ENCODE measurements at places on chromosomes 16 and 17.

GRCh38 chr16:50440991-50441390 is 72.2 kb upstream of the BRD7 start:
- no peak for DNase-seq

DNA sequence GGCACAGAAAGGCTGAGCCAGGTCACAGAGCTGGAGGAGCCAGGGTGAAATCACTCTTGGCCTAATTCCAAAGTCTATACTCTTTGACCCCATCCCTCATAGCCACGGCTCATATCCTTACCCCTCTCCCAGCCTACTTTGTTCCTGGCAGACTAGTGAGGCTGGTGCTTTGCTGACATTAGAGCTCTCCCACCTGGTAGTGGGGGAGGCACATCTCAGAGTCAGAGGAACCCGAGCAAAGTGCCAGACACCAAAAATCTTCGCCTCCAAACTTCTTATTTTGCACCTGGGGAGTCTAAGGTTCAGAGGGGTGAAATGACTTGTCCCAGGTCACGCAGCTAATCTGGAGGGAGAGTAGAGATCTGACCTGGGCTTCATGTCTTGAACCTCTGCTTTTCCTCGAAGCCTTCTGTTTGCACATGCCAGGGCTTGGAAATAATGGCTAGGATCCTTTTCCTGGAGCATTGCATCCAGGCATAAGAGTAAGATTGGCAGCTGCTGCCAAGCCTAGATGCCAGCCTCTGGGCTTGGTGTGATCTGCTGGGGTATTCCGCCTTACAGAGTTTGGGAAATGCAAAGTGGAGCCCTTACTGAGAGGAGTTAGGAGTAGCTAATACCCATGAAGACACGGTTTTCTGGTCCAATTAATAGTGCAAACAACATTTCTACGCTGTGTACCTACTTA is 126.9 kb downstream of the SPACA3 start:
- DNase-seq = no peak

DNA sequence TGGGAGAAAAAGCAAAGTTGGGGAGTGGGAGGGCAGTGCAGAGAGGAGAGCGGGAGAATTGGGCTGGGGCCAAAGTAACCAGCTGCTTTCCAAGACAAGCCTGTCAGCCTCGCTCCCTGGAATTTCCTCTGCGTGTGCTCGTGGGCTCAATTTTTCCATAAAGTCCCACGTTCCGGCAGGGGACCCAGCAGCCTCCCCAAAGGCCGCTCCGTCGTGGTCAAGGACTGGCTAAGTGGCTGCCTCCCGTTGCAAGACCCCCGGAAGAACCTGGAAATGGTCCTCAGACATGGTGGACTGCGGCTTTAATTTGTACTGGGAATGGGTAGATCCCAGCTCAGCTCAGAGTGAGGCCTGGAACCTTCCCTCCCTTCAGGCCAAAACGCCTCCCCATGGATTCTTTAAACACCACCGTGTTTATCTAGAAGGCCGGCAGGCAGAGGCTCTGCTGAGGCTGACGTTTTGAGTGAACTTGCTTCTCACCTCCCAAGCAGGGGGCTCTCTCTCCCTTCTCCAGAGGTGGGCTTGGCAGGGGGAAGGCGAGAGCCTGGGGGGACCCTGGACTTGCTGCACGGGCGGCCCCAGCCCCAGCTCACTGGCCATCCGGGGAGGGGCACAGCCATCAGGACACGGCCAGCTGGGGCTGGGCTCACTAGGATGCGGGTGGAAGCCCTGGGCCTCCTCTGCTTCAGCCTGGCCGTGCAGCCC is 190.0 kb downstream of the C16orf95 start:
- no peak for DNase-seq

DNA sequence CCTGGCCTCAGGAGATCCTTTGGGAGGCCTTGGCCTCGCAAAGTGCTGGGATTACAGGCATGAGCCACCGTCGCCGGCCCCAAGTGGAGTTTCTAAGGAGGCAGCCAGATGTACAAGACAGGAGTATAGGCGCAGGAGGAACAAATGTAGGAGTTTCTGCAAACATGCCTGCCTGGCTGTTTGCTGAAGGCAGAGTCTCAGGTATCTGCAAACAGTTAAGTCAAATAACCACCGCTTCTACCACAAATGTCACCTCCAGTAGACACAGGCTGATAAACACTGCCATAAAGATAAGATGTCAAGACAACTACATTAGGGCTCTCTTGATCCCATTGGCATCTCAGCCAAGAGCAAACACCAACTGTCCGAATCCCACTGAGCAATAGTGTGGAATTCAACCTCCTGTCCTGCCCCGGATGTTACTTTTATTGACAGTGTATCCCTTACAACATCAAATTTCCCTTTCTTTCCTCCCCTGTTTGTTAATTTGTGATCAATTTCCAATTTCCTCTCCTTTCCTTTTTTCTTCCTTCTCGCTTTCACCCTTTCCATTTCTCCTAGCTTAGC is 5.6 kb upstream of the COG1 start:
- no peak for DNase-seq

- no peak for DNase-seq
These were observed 38.5 kb downstream of the MSI2 start for GRCh38 chr17:57294629-57295501.

DNA sequence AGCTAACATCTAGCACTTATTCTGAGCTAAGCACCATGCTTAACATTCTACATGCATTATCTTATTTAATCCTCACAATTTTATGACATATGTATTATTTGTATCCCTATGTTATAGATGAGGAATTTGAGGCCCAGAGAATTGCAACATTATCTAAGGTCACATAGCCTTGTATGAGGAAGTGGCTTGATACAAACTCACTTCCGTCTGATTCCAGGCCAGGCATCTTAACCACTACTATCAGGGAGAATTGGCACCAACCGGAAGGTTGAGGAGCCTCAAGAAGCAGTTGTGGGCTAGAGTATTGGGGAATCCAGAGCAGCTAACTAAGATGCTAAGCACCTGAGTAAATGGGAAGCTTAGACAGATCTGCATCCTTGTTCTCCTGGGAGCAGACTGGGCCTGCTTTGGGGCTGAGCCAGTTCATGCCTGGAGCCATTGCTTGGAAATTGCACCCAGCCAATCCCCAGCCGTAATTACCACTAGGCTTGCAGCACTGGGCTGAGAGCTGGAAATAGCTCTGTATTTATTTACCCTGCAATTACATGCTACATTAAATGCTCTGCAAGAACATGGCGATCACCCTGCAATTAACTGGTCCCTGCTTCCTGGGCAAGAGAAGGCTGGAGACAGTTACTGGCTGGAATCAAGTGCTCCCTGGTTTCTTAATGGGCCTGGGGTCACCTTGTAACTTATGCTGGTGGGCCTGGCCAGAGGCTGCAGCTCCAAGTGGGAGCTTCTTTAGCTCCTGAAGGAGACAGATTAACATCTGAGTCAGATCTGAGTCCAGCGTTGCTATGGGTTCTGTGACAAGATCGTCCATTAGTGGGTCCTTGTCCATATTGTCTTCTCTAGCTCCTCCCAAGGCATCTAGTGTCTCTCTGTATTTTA is 273.1 kb upstream of the CCL2 start:
- DNase-seq = no peak

- no peak for DNase-seq
These were observed 16.5 kb downstream of the TBX2 start for GRCh38 chr17:61416211-61416539.

DNA sequence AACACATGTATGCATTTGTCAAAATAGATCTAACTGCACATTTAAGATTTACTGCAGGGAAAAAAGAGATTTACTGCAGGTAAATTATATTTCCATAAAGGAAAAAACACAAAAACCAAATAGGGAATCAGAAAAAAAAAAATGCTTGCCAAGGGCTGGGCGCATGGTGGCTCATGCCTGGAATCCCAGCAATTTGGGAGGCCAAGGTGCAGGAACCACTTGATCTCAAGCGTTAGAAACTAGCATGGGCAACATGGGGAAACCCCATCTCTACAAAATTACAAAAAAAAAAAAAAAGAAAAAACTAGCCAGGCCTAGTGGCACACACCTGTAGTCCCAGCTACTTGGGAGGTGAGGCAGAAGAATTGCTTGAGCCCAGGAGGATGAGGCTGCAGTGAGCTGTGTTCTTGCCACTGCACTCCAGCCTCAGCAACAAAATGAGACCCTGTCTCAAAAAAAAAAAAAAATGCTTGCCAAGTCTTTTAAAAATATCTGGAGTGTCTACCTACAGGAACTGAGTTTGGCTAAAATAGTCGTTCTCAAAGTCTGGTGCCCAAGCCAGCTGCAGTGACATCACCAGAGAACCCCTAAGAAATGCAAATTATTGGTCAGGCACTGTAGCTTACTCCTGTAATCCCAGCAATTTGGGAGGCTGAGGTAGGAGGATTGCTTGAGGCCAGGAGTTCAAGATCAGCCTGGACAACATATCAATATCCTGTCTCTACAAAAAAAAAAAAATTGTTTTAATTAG is 17.5 kb downstream of the TRIM25 start:
- no peak for DNase-seq

DNA sequence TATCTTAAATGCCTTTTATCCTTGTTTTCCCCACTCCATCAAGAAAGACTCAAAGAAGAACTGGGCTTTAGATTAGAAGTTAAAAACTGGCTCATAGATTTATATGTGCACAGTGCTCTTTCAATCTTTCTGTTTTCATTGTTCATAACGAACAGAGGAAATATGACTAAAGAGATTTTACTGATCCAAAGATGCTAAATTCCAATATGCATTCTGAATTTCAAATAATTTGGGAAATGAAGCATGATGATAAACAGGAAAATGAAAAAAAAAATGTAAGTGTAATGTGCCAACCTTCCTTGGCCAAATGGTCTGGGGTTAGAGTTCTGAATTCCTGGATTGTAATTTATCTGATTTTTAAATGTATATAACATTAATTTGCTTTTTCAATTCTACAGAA is 25.0 kb upstream of the SMIM36 start:
- DNase-seq = no peak

DNA sequence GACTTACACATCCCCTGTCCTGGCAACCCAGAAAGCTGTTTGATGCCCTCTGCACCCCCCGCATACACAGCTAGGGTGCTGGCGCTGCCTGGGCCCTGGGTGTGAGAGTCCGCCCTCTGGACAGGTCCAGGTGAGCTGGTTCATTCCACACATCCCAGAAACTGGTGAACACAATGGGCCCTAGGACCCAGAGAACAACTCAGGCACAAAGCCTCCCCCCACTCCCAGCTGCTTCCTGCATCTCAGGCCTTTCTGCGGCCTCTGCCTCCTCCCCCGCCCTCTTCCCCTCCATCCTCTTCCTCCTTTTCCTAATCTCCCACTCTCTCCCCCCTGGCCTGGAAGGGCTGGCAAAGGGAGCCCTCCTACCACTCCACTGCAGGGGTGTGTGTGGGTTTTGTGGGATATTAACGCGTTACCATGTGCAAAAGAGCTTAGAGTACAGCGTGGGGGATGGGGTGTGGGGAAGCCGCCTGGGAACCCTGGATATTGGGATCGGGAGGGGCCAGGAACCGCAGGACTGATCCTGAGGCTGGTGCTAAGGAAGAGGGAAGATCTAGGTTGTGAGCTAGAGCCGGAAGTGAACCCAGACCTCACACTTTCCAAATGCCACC is 1.6 kb upstream of the PPP1R9B start:
- peak; percentile 87 for DNase-seq

- no peak for DNase-seq
These were observed 41.6 kb upstream of the TNRC6C start for GRCh38 chr17:77916703-77917481.

All from NCI-H460 (cell line).